ENCODE measurements at places on chromosomes 16 and 17.

DNA sequence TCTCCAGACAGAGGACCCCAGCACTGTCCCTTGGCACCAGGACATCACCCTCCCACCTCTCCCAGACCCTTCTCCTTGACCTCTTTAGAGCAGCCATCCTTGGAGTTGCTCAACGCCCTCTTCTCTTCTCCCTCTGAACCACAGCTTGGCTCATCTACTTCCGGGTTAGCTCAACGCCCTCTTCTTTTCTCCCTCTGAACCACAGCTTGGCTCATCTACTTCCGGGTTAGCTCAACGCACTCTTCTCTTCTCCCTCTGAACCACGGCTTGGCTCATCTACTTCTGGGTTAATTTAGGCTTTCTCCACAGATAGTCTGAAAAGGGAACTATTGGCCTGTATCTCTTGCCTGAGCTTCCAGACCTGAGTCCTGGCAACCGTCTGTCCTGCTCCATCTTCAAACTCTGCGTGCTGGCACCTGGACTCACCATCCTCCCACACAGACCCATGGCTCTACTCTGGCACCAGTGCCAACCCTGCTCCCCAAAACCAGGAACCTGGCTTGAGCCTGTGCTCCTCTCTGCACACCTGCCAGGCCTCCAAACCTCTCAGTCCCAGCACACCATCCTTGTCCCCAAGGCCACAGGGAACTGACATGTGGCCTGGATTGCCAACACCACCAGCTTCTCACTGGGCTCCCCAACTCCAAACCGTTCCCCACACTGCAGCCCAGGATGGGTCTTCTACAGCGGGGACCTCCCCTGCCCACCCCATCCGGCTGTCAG lies 25.3 kb upstream of the FAAP100 start:
- DNase-seq = no peak

- DNase-seq = peak; percentile 71
Measured at GRCh38 chr17:40111221-40112128, 10.3 kb upstream of the MSL1 start.

DNA sequence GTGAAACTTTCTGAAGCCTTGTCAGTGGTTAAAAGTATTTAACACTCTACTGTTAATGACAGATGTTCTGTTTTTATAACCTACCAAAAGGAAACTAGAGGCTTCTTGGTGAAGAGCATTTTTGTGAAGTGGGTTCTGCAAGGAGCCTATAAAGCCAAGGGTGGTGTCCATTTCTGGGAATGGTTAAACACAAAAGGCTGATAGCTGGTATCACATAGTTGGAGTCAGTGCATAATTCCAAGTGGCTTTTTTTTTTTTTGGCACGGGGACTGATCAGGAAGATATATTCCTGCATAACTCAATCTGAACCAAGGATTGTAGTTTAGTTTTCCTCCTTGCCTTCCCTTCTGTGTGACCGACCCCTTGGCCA lies 27.6 kb upstream of the KPNB1 start:
- DNase-seq = no peak

DNA sequence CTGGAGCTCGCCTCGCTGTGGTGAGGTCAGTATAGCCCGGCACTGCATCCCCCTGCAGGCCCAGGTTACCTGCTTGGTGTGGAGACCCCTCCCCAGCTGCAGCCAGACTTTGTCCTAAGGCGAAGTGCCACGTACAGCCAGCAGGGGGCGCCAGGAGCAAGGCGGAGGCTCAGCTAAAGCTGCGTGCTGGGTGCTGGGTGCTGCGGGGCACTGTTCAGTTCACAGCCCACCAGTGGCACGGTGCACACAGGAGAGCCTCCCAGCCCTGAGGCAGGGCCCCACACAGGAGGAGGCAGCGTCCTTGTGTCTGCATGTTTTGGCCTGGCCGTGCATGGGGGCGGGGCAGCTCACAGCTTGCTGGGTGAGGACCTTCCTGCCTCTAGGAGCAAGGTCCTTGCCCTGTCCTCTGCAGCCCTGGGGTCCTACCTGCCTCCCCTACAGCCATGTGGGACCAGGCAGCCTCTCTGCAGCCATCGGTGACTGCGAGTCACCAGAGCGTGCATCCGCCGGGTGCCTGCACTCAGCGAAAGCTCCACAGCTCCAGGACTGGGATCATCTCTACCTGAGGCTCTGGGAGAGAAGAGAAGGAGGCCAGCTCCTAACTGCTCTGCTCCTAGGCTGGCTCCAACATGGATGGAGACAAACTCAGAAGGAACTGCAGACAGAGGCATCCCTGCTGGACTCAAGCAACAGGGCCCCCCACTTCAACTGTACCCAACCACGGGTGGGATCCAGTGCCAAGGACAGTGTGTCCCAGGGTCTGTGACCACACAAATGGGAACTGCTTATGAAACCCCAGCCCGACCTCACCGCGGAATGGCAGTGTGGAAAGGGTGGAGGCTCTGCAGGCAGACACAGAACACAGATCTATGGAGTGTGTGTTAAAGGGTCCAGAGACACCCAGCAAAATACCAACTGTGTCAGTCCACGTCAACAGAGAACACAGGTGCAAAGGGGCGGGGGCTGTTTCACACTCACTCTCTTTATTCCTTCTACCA lies 19.0 kb downstream of the SLC7A5 start:
- no peak for DNase-seq

GRCh38 chr17:2071455-2072281 lies 16.8 kb downstream of the HIC1 start:
- no peak for DNase-seq

- DNase-seq = no peak
Measured at GRCh38 chr17:76966486-76967181, 98.4 kb downstream of the MGAT5B start.

DNA sequence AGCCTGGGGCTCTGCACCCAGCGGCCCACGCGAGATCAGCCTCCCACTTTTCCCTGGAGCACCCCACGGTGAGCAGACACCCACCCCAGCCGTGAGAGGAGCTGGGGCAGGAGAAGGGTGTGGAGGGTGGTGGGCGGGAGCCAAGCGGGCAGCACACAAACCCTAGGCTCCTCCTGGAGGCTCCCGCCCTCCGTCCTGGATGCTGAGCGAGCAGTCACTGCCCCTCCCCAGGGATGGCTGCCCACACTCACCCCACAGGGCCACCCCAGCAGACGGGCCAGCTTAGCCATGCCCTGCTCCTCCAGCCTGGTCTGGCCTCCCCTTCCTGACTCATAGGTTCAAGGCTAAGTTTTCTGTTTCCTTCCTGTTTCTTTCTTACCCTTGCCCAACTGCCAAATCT lies 15.7 kb upstream of the ABCC3 start:
- DNase-seq = no peak

DNA sequence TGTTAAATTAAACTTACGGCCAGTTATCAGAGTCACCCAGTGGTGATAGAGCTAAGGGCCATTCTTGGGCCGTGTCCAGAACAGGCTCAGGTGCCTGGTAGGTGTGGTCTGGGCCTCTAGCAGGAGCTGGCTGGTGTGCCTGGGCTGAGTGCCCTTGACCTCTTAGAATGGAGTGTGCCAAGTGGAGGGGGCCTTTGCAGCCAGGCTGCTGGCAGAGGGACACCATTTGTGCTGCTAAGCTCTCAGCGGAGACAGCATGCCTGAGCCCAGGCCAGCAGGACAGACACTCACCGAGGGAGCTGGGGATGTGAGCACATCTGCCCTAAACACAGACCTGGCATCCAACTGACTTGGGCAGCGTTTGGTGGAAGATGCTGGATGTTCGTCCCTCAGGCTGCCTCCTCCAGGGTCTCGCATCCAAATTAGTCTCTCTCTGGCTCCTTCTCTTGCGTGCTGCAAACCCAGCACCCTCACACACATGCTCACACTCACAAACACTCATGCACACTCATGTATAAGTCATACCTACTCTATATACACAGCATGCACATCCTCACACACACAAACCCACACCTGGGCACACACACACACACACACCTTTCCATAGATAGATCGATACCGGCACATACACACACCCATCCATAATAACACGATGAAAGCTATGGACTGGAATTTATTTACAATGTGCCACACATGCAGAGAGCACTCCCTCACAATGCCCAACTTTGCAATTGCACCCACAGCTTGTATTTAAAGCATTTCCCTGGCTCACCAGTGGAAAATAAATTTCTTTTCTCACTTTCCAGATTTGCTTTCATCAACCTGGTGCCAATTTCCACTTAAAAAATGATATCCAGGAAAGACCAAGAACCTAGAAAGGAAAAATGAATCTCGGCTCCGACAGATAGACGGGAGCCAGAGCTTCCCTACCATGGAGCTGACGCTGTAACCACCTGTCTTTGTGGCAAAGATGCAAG lies 33.6 kb upstream of the CDH5 start:
- DNase-seq = no peak

GRCh38 chr16:1363501-1364041 lies 11.8 kb downstream of the GNPTG start:
- DNase-seq = peak; percentile 43

GRCh38 chr16:72930396-72930795 lies 117.5 kb downstream of the ZFHX3 start:
- no peak for DNase-seq

DNA sequence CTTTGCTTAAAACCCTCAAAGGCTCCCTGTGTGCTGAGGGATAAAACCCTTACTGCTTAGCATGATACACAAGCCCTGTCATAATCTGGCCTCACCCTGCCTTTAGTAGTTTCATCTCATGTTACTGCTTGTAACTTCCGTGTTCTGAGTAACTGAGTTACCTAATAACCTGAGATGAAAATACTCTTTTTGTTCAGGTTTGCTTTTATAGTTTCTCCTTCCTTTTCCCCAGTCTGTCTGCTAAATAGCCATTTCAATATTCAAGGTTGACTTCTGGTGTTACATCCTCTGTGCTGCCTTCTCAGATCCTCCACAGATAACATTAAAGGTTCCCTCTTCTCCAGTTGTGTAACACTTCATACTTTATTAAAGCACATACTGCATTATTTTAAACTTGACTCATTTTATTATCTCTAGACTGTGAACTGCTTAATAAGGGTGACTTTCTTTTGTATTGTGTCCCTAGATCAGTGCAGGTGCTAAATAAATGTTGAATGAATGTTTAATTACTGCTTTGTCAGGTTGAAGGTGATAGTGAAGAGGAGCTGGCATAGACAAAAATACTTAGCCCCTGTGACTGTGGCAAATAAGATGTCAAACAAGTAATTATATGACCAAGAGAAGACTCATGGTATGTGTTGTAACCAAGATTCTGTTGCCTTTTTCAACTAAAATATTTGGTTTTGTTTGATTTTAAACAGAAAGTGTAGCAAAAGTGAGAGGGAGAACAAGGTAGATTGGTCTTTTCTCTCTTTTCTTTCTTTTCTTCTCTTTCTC lies 47.8 kb downstream of the NFAT5 start:
- DNase-seq = no peak

DNA sequence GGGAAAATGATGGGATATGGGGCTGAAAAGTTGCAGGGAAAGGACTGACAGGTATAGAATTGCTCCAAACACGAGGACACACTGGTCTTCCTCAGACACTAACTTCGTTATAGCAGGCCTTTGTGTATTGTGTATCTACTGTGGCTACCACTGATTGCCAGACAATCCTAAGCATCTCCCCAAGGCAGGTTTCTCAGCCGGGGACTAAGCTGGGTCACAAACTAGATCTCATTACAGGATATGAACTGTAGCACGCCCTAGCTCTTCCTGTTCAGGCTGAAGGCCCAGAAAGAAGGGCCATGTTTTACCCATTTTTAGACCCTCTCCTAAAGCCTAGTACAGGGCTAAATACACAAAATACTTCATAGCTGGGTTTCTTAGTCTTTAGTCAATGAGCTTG lies 5.1 kb upstream of the RANGRF start:
- no peak for DNase-seq

GRCh38 chr16:75244844-75245758 lies 6.3 kb downstream of the BCAR1 start:
- DNase-seq = peak; percentile 92

GRCh38 chr16:47142821-47143676 lies 696 bp downstream of the NETO2 start:
- peak; percentile 30 for DNase-seq

Measured in occipital lobe (tissue), 3 donors.